ENCODE measurements at places on chromosomes 6 and 20.
A peak's percentile ranks its signal among the peaks of the same experiment; 100 is the strongest.

GRCh38 chr6:147805155-147805554 lies 296.7 kb downstream of the SAMD5 start:
- DNase-seq, result no peak

DNA sequence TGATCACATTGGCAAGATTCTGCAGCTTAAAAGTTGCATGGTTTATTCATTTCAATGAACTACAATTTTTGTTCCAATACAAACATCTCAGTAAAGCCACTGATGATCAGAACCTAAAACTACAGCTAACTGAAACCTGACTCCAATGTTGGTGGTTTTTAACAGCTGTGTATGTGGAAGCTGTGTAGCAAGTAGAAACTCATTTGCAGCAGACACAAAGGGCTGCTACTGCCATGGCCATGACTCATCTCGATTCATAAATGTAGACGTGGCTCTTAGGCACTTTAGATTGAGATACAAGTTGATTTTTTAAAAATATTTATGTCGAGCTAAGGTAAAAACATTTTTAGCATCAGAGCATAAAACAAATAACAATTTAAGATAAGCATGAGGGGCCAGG lies 19.5 kb upstream of the MAP3K4 start:
- no peak for DNase-seq

GRCh38 chr6:138537106-138537505 lies 37.8 kb upstream of the NHSL1 start:
- DNase-seq, result no peak

- no peak for DNase-seq
Observed at GRCh38 chr6:42224222-42225028, 6.8 kb upstream of the MRPS10 start.

DNA sequence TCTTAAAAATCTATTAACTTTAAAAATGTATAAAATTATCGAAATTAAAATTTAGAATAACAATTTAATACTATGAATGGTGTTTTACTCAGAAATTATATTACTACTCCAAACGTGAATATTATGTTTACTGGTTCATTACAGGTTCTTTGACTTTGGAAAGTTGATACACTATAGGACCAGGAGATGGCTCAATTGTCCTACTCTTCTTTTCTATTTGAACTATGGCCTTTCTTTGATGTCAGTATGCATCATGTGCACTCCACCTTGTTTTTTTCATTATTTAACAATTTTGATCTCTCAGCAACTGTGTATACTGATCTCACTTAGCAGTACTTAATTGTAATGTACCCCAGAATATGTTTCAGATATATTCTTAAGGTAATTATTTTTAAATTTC lies 391.5 kb upstream of the MANEA start:
- no peak for DNase-seq

GRCh38 chr6:16412982-16413381 lies 174.6 kb downstream of the GMPR start:
- no peak for DNase-seq

- DNase-seq, result no peak
Observed at GRCh38 chr20:47146686-47147085, 209.8 kb downstream of the ZMYND8 start.

GRCh38 chr20:47204008-47204849 lies 152.3 kb downstream of the ZMYND8 start:
- no peak for DNase-seq

DNA sequence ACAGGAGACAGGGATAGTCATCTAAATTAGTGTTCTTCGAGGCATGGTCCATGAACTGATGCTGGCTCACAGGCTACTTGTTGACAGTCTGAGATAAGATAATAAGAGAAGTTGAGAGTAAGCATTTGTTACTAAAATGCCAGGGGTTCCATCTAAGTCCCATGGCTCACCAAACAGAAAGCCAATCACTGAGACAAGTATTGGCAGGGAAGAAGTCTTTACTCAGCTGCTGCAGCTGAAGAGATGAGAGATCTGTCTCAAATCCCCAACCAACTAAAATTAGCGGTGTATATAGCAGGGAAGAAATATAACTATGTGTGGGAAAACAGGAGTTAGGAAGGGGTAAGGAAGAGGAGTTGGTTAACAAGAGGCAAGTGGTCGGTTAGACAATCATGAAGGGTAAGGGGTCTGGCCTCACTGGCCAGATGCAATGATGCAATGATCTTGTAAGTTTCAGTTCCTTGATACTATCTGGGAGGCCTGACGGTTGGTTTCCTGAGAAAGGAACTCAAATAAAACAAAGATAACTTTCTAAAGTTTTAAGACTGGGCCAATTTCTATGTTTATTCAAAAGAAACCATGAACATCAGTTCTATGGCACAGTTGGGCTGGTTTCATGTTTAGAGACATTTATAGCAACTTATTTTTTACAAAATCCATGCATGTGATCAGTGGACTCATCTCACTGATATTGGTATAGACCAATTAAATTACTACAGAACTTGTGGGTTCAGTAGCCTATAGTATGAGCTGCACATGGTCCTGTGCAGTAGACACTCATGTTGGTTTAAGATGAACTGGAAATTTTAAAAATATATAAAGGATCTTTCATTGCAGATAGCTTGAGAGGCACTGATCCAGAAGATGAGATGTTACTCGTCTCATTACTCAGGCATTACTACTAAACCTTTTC lies 9.9 kb upstream of the HEBP2 start:
- no peak for DNase-seq

DNA sequence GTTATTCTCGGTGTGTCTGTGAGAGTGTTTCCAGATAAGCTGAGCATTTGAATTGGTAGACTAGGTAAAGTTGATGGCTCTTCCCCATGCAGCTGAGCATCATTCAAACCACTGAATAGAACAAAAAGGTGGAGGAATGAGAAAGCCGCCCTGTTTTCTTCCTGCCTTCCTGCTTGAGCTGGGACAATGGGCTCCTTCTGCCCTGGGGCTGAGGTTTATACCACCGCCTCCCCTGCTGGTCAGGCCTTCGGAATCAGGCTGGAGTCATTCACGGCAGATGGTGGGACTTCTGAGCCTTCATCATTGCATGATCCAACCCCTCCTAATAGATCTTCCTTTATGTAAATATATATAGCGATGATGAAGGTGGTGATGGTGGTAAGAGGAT lies 124.9 kb downstream of the ANKRD60 start:
- no peak for DNase-seq

DNA sequence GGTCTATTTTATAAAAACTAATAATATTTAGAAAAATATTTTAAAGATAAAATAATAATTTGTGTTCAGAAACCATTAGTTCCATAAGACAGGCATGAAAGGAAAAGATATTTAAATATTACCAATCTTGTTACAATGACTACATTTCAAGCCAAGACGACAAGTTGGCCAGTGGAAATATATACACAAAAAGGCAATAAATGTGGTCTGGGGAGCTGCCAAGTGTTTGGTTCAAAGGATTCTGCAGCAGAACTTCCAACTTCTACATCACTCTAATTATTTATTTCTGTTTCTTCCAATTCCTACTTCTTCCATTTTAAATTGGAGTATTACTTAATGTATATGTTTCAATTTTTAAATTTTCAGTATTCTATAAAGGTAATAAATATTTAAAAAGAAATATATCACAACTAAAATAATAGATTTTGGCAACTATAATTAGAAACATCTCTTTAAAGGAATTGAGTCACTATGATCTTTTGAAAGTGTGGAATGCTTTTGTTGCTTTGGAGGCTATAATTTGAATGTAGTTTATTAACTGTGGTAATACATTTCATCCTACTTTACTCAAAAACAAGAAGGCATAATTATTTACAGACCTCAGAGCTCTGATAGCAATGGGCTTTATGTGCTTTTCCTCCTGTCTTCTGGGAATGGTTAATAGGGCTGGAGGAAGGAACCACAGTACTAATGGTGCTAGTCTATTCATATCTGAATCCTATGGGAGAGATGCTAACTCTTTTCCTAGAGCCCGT lies 129.7 kb upstream of the FAM184A start:
- DNase-seq, result no peak

DNA sequence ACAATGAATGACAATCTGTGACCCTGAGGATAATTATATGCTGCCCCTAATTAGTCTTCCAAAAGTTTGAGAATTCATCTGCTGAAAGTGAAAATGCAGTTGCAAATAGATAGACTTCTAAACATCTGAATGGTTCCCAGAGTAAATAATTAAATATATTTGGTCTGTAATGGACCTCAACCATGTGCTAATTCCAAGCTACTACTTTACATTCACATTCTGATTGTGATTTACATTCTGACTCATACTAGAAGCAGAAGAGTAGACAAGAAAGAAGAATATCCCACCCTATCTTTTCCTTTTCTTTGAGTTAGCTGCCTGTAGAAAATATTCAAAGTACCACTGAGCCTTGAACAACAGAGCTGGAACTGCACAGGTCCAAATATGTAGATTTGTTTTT lies 80.8 kb downstream of the PTPRK start:
- no peak for DNase-seq

- no peak for DNase-seq
Observed at GRCh38 chr6:133995296-133995695, 42.3 kb downstream of the TBPL1 start.

- no peak for DNase-seq
Observed at GRCh38 chr6:168137024-168137423, 58.0 kb upstream of the FRMD1 start.

GRCh38 chr6:11317885-11318771 lies 85.7 kb upstream of the NEDD9 start:
- peak; percentile 32 for DNase-seq

- DNase-seq, result no peak
Observed at GRCh38 chr20:24136659-24137246, 148.2 kb upstream of the GGTLC1 start.

DNA sequence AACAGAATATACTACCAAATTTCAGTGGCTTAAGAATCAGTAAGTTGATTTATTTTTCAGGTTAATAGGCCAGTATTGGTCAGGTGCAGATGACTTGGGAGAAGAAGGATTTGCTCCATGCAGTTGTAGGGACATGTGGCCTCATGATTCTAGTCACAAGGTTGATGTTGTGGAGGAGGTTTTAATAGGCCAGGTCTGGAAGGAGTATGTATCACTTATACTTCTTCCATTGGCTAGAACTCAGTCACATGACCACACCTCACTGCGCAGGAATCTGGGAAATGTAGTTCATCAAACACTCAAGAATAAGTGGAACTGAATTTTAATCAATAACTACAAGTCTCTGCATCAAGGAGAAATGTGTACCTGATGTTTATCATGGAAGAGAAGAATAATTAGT lies 281.5 kb upstream of the QKI start:
- DNase-seq, result no peak

DNA sequence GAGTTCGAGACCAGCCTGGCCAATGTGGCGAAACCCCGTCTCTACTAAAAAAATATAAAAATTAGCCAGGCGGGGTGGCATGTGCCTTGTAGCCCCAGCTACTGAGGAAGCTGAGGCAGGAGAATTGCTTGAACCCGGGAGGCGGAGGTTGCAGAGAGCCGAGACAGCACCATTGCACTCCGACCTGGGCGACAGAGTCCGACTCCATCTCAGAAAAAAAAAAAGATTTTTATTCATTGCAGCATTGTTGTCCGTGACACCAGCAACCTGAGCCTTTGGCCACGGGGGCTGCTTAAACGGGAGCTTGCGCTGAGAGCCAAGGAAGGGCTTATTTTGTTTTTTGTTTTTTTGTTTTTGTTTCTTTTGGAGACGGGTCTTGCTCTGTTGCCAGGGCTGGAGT lies 7.3 kb downstream of the ARFGAP1 start:
- no peak for DNase-seq

- DNase-seq, result no peak
Observed at GRCh38 chr6:28789553-28790083, 134.2 kb downstream of the TRIM27 start.

DNA sequence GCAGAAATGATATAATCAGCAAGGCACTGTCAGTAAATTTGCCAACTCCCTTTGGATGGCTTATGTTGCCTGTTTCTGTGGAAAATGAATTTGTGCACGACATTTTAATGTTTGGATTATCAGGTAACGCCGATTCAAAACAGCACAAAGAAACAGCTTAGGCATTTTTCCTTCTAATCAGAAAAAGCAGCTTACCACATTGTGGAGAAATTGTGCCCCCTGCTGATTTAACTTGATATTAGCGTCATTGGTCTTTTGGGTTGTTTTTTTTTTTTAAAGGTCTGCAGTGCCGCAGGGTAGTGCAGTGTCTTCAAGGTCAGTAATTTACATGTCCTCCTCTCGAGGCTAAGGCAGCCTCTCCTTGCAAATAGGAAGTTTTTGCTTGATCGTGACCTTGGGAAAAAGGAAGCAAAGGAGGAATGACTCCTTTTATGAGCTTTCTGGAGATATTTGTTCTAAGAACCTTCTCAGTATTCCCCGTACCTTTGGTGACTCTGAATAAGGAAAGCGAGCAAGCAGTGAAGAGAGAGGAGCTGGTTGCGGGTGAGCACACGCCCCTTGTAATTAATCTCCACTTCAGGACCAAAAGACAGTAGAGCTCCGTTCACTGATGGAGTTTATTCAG lies 79.1 kb downstream of the ELOVL4 start:
- no peak for DNase-seq

DNA sequence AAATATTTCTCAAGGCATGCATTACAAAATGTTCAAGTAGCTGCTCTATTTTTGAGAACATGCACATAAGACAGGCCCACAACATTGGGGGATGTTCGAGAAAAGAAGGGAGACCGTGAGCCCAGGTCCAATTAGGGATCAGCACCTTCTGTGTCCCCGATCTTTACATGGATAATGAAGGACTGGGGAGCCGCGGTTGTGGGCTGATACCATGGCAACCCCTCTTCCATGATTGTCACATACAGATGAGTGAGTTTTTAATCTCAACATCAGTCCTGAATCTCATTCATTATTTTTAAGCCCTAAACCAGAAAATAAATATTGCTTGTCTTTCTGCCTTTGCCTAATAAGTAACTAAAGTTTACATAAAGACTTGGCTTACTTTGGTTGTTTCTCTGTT lies 935.7 kb downstream of the KIF16B start:
- no peak for DNase-seq

DNA sequence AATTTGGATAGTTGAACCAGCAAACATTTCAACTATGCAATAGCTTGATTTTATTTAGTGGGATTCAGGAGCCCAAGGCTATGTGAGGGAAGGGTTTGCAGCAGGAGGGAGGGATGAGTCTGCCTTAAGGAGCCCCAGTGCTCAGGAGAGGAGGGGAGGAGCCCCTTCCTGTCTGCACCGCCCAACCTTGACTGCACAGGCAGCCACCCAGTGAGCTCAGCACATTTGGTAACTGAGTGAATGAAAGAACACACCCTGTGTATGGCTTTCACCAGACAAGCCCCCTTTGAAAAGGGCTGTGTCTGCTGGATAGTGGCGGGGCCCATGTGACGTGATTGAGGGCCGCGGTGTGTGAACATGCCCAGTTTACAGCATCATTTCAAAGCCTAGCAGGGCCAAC lies 17.0 kb downstream of the DACT2 start:
- DNase-seq, result no peak

All from stimulated activated CD8-positive, alpha-beta memory T cell treated with anti-CD3 and anti-CD28 coated beads, Interleukin-4, amount 100 ng/mL, for 1 hour (primary cell).